Neural cell (in vitro differentiated cells): ENCODE measurements at places on chromosomes 13 and 19. TPM values are rescaled to one million over a fixed set of nuclear protein-coding genes. Genes with fewer than 3 reads are reported as not detected.

PSG5 gene
- not detected in 2 replicates for polyA plus RNA-seq

ZNF837 gene
- polyA plus RNA-seq, result 4.5 and 9.8 TPM in 2 replicates

OR10H2 gene
- not detected in 2 replicates for polyA plus RNA-seq

RAB3A gene
- 32.3 and 49.4 TPM in 2 replicates for polyA plus RNA-seq

SOX1 gene
- 13.2 and 18.5 TPM in 2 replicates for polyA plus RNA-seq

FXYD1 gene
- not detected in 2 replicates for polyA plus RNA-seq

CGB1 gene
- not detected in 2 replicates for polyA plus RNA-seq

LYL1 gene
- not detected in 2 replicates for polyA plus RNA-seq

ATP4A gene
- polyA plus RNA-seq, result 0.34 TPM in 1 of 2 replicates, not detected in the other

DKKL1 gene
- 2.8 TPM in 1 of 2 replicates, not detected in the other for polyA plus RNA-seq

CAPN12 gene
- polyA plus RNA-seq, result not detected in 2 replicates

TMPRSS9 gene
- polyA plus RNA-seq, result not detected in 2 replicates

CABP5 gene
- polyA plus RNA-seq, result not detected in 2 replicates

ZNF66 gene
- 2.1 and 6.1 TPM in 2 replicates for polyA plus RNA-seq

RAP2A gene
- 54.8 and 55.3 TPM in 2 replicates for polyA plus RNA-seq

YIPF2 gene
- polyA plus RNA-seq, result 101 and 109 TPM in 2 replicates

ERICH6B gene
- not detected in 2 replicates for polyA plus RNA-seq

OR10H1 gene
- polyA plus RNA-seq, result not detected in 2 replicates

PCSK4 gene
- 11.8 and 24.1 TPM in 2 replicates for polyA plus RNA-seq

ZNF497 gene
- polyA plus RNA-seq, result 13.7 and 18.4 TPM in 2 replicates

SNRPA gene
- polyA plus RNA-seq, result 29.9 and 37.9 TPM in 2 replicates

C19orf67 gene
- polyA plus RNA-seq, result not detected in 2 replicates

KL gene
- polyA plus RNA-seq, result 0.09 TPM in 1 of 2 replicates, not detected in the other

RPS16 gene
- polyA plus RNA-seq, result 22.6 and 31.0 TPM in 2 replicates

PLPPR2 gene
- 44.1 and 47.6 TPM in 2 replicates for polyA plus RNA-seq

PSPN gene
- polyA plus RNA-seq, result 1.5 and 2.4 TPM in 2 replicates

CRLF1 gene
- polyA plus RNA-seq, result 3.3 and 14.2 TPM in 2 replicates

SOX21 gene
- 0.35 TPM in 1 of 2 replicates, not detected in the other for polyA plus RNA-seq

DPF1 gene
- 118 and 132 TPM in 2 replicates for polyA plus RNA-seq

OR7C1 gene
- not detected in 2 replicates for polyA plus RNA-seq

KCNC3 gene
- polyA plus RNA-seq, result 0.97 and 1.1 TPM in 2 replicates

SLC25A41 gene
- 3.8 and 4.2 TPM in 2 replicates for polyA plus RNA-seq

SBK2 gene
- not detected in 2 replicates for polyA plus RNA-seq

SYNE4 gene
- polyA plus RNA-seq, result 0.16 and 0.19 TPM in 2 replicates

RSPH6A gene
- not detected in 2 replicates for polyA plus RNA-seq

MYADM gene
- polyA plus RNA-seq, result 2.5 and 4.5 TPM in 2 replicates

MBD3L3 gene
- not detected in 2 replicates for polyA plus RNA-seq

ZNF726 gene
- not detected in 2 replicates for polyA plus RNA-seq

PGLYRP1 gene
- polyA plus RNA-seq, result not detected in 2 replicates

PSG11 gene
- not detected in 2 replicates for polyA plus RNA-seq

CD22 gene
- polyA plus RNA-seq, result not detected in 2 replicates

CYP4F8 gene
- polyA plus RNA-seq, result not detected in 2 replicates

NALCN gene
- 24.1 and 27.8 TPM in 2 replicates for polyA plus RNA-seq

PRPF31 gene
- 73.5 and 76.6 TPM in 2 replicates for polyA plus RNA-seq

ADPRHL1 gene
- 1.1 and 3.2 TPM in 2 replicates for polyA plus RNA-seq

PLEKHA4 gene
- not detected in 2 replicates for polyA plus RNA-seq

RFPL4AL1 gene
- polyA plus RNA-seq, result not detected in 2 replicates

PNMA8B gene
- polyA plus RNA-seq, result 9.9 and 10.1 TPM in 2 replicates

PSG6 gene
- polyA plus RNA-seq, result not detected in 2 replicates

C1QTNF9 gene
- not detected in 2 replicates for polyA plus RNA-seq

CEACAM4 gene
- not detected in 2 replicates for polyA plus RNA-seq

OR7D2 gene
- polyA plus RNA-seq, result 0.09 and 0.30 TPM in 2 replicates

RNF113B gene
- polyA plus RNA-seq, result not detected in 2 replicates

MCF2L gene
- 88.0 and 95.2 TPM in 2 replicates for polyA plus RNA-seq

ACER1 gene
- 0.62 TPM in 1 of 2 replicates, not detected in the other for polyA plus RNA-seq

FGF14 gene
- 35.6 and 36.4 TPM in 2 replicates for polyA plus RNA-seq
